ENCODE measurements at places on chromosomes 7 and 10.

GRCh38 chr7:14973712-14974428, 71.3 kb upstream of the DGKB start:
- no peak for DNase-seq

- no peak for DNase-seq
These were observed 118.1 kb upstream of the LYZL2 start for GRCh38 chr10:30747633-30748032.

- no peak for DNase-seq
These were observed 73.3 kb upstream of the RHEB start for GRCh38 chr7:151592868-151593486.

DNA sequence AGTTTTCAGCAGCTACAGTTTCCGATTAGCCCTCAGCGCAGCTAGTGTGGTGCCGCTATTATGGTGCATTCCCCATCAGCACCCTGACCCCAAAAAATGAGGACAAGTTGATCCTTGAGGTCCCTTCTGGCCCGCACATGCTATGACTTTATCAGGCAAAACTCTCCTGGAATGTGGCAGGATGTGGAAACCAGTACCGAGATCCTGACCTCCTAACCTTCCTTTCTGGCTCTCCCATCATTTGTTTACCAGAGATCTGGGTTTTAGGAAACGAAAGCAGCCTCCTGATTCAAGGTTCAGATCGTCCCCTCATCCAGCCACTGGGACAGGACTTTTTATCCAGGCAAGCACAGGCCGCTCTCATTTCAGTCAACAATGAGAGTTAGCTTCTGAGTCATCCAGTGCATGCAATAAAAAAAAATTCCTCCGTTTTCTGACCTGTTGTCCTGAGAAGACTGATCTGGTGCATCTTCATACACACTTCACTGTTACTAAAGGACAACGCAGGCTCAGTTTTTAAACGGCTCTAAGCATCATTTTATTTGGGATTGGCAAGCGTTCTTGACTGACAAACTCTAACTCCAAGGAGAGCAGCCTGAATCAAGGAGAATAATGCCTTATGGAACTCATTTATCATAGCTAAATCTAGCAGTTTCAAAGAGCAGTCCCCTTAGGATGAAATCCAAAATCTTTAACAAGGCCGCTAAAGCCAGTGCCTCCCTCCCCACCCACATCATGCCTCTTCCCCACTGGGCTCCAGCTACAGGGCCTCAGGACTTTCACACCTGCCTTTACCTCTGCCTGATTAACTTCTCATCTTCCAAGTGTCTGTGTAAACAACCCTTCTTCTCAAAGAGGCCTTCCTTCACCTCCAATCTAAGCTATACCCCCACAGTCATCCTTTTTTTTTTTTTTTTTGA, 17.1 kb downstream of the PDLIM1 start:
- peak; percentile 46 for DNase-seq

DNA sequence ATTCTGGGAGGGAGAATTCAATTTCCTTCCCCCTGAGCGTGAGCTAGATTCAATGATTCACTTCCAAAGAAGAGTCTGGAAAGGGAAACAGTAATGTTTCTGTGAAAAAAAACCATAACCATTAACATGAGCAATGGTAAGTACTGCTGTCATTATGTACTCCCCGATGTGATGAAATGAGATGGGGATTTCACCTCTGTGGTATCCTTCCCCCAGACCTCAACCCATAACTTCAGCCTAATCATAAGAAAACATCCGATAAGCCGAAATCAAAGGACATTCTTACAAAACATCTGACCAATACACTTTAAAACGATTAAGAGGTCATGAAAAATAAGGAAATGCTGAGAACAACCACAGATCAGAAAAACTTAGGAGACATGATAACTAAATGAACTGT, 27.2 kb downstream of the EZH2 start:
- DNase-seq, result no peak

DNA sequence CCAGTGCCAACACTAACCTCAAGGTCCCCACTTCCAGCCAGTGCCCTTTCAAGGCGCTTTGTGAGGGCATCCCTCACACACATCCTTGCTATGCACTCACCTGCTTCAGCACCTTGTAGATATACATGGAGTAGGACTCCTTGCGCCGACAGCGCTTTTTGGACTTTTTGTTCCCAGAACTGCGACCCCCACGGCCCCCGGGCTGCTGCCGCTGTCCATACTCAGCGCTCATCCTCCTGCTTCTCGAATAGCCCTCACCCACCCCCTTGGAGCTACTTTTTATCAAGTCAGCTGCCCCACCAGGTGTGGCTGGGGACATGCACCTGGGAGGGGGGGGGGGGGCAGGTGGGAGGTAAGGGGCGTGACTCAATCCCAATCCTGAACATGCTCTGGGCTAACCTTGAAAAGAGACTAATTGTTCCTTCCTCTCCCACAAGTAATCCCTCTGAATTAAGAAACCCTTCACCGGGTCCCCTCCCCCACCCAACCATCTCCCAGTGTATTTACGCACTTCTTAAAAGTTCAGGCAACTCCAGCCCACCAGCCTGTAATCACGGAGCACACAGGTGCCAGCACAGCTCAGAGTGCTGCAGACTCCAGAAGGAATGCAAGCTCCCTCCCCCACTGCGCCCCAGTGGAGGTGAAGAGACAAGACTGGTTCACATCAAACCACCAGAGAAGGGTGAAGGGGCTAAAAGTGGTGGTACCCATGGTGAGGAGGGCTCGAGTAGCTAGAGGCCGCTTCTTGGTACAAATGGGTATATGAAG, at the start of gene H2BK1:
Gene H2BK1 (minus strand): TSS at position 402 of the 768 bp plus-strand sequence. CDS start 170 bp downstream, at position 232.
- no peak for DNase-seq

DNA sequence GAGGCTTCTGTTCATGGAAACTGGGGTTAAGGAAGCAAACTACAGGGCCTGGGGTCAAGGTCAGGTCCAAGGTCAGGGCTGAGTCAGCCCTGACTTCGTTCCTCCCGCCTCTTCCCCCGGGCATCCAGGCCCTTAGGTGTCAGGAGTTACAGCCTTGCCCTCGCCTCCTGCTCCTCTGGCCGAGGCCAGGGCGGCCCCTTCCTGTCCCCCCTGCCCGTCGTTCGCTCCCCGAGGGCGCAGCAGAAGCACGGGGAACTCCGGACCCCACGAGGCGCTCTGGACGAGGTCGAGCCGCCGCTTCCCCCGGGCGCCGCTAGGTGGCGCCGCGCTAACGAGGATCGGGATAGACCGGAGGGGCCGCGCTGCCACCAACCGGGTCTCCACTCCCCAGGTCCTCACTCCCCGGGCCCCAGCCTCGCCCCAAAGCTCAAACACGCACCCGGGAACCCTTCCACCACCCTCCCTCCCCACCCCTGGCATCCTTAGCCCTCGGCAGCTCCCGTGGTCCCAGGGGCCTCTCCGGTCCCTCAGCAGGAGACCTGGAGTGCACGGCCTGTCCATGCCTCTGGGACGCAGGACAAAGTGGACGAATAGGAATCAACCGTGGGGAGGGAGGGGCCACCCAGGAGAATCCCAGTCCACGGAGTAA, 59.2 kb upstream of the MYL10 start:
- DNase-seq, result peak; percentile 85

DNA sequence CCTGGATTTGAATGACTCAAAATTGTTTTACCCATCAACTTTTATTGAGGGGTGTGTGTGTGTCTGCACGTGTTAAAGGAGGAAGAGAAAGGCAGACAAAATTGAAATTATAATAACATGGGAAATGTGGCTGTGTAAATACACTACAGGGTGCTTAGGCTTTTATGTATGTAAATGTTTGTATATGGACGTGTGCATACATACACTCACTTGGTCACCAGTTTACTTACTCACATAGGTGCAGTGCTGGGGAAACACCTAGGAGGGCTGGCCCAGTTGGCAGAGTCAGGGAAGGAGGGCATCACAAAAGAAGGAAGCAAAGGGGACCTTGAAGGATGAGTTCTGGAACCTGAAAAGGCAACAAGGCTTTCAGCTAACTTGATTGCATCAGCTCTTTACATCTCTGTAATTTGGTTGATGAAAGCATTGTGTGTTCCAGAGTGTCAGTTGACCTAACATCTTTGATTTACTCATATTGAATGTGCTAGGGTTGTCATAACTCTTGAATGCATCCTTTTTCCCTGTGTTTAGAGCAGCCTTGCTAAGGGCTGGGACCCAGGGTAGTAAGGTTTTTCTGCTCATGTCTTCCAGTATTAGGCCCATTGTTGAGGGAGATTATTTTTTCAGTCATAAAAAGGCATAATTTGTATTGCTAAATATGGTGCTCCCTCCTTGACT, 10.2 kb downstream of the WDR11 start:
- no peak for DNase-seq

DNA sequence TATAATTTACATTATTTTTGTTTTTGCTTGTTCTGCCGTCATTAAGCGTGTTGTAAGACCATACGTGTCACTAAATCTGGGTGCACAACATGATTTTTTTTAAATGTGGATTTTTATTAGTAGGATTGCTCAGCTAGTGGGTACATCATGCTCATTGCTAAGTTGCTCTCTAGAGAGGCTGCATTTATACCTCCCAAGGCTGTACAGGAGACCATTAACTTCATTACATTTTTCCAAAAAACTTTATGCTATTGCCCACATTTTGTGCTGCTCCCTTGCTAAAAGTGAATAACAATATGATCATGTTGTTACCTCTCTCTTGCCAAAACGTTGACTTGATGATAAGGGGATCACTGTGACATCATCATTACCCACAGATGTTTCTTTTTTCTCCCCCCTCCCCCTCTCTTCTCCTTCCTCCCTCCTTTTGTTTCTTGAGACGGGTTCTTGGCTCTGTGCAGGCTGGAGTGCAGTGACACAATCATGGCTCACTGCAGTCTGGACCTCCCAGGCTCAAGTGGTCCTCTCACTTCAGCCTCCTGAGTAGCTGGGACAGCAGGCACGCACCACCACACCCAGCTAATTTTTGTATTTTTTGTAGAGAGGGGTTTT, 65.1 kb downstream of the BMPR1A start:
- no peak for DNase-seq

DNA sequence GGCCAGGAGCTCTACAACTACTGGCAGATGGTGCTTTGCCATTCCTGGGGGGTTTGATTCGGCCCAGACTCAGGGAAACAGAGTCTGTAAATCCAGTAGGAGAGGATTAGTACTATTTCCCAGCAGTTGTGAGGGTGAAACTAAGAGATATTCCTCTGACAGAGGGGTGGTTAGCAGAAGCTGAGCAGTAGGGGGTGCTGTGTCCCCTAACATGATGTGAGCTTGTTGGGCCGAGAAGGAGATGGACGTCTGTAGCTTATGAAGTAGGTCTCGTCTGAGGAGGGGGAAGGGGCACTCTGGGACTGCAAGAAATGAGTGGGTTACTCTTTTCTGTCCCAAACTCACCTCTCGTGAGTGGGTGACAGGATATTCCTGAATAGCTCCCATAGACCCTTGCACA, 179.2 kb upstream of the MBL2 start:
- peak; percentile 46 for DNase-seq

DNA sequence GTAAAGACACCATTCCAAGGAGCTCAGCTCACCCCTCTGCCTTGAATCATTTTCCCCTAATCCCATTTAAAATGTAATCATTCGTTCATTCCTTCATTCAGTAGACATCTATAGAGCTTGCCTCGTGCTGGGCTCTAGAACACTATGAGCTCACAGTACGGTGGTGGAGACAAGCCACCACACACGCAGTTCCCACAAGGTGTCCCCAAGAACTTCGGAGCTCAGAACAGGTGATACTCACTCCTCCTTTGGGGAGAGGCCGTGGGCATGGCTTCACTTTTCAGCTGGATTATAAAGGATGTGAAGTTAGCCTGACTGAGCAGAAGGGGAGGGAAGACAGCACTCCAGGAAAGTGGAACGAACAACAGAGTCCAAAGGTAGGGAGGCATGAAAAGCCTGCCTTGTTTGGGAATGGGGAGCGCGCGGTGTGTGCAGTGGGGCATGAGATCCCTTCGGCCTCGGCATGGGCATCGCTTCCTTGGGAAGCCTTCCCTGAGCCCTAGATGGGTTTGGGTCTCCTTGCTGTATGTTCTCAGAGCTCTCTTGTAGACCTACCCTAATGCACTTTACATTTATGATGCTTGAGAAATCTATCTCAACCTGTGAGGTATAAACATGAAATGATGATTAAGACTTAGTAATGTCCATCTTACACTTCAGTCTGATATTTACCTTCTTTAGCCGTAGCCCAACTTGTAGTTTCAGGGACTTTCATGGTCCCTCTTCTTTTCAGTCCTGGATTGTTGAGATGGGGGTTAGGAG, 809 bp upstream of the OGA start:
- no peak for DNase-seq

- DNase-seq, result no peak
These were observed 89.6 kb upstream of the FAM171A1 start for GRCh38 chr10:15460661-15461060.

DNA sequence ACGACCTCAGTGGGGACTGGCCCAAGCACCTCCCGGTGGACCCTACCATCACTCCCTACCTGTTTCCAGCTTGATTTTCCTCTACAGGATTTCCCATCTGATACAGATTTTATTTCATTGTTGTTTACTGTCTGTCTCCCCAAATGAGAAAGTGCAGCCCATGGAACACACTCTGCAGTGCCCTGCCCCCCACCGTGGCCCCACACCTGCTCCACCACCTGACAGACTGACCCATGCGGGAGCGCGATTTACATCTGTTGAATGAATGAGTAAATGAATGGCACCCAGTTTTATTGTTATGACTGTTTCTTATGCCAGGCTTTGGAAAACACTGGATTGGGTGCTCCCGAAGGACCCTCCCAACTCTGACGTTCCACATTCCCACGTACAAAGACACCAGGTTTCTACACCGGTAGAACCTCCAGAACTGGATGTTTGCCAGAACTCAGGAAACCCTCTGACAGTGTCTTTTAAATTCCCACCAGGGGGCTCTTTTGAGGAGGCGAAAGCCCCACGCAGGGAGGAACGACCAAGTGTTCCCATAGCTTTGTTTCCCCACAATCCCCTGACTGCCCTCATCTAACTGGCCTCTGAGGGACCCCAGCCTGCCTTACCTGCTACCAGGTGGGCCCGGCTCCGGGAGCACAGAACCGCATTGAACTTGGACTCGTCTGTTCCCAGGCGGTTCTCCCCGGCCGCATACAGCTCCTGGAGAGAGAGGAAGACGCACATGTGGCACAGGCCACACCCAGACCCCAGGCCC, 29.0 kb downstream of the PLAC9 start:
- no peak for DNase-seq

GRCh38 chr7:139431459-139431858, 52.0 kb downstream of the KLRG2 start:
- DNase-seq, result no peak

- DNase-seq, result no peak
These were observed 8.2 kb downstream of the PPIF start for GRCh38 chr10:79355420-79356017.

- no peak for DNase-seq
These were observed 39.2 kb upstream of the TUBB8 start for GRCh38 chr10:88253-88652.

DNA sequence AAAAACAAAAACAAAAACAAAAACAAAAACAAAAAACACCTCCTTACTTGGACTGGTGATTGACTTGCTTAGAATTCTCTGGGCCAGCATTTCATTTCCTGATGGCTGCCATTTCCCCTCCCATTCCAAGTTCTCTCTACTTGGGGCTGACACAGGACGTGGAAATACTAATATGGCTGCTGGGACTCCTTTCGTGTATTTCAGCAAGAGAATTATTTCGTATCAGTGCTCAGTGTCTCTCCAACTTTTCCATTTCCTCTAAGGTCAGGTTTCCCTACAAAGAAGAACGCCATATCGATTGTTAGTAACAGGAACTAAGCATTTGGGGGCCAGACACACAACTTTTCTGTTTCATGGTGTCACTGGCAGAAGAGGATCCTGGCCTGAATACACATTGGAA, 22.5 kb upstream of the VAX1 start:
- no peak for DNase-seq
